ENCODE measurements at places on chromosomes 2 and 18.

DNA sequence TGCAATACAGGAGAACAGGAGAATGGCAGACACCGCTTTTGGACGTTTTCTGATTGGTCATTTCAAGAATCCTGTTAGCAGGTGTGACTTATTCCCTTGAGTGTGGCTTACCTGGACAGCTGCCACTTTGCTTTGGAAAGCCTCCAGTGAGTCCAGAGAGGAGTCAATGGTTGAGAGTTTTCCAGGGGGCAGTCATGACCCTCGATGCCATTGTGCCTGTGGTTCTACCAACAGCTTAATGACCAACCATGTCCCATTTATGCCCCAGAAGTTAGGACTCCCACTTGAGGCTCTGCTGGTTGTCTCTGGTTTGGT, 12.4 kb downstream of the IGFBP2 start:
- H3K36me3 ChIP-seq, result no peaks in the 10 kb centered on the region
- no peak overlapping the region for H3K4me3 ChIP-seq
- H3K27ac ChIP-seq, result no peak overlapping the region
- no peak for DNase-seq
- H3K4me1 ChIP-seq, result no peaks in the 10 kb centered on the region
- H3K27me3 ChIP-seq, result no peaks in the 10 kb centered on the region

- no peaks in the 10 kb centered on the region for H3K36me3 ChIP-seq
- H3K4me1 ChIP-seq, result no peaks in the 10 kb centered on the region
- H3K4me3 ChIP-seq, result no peak overlapping the region
- H3K27ac ChIP-seq, result no peak overlapping the region
- no peak for DNase-seq
These were observed 82.3 kb downstream of the TMEM185B start for GRCh38 chr2:120140866-120141265.

- no peak overlapping the region for H3K4me3 ChIP-seq
- peaks cover 36% of the 10 kb centered on the region for H3K36me3 ChIP-seq
- peaks cover 52% of the 10 kb centered on the region for H3K4me1 ChIP-seq
- no peaks in the 10 kb centered on the region for H3K27me3 ChIP-seq
- no peak overlapping the region for H3K27ac ChIP-seq
These were observed 21.9 kb downstream of the CD28 start for GRCh38 chr2:203728321-203728720.

- H3K4me3 ChIP-seq, result no peak overlapping the region
- no peak for DNase-seq
- no peaks in the 10 kb centered on the region for H3K36me3 ChIP-seq
- H3K4me1 ChIP-seq, result no peaks in the 10 kb centered on the region
- H3K27me3 ChIP-seq, result no peaks in the 10 kb centered on the region
These were observed 77.7 kb downstream of the TGOLN2 start for GRCh38 chr2:85250045-85250444.

- H3K4me3 ChIP-seq, result no peak overlapping the region
- no peak overlapping the region for H3K27ac ChIP-seq
- no peaks in the 10 kb centered on the region for H3K4me1 ChIP-seq
These were observed 297.7 kb upstream of the DOK6 start for GRCh38 chr18:69102959-69103358.

DNA sequence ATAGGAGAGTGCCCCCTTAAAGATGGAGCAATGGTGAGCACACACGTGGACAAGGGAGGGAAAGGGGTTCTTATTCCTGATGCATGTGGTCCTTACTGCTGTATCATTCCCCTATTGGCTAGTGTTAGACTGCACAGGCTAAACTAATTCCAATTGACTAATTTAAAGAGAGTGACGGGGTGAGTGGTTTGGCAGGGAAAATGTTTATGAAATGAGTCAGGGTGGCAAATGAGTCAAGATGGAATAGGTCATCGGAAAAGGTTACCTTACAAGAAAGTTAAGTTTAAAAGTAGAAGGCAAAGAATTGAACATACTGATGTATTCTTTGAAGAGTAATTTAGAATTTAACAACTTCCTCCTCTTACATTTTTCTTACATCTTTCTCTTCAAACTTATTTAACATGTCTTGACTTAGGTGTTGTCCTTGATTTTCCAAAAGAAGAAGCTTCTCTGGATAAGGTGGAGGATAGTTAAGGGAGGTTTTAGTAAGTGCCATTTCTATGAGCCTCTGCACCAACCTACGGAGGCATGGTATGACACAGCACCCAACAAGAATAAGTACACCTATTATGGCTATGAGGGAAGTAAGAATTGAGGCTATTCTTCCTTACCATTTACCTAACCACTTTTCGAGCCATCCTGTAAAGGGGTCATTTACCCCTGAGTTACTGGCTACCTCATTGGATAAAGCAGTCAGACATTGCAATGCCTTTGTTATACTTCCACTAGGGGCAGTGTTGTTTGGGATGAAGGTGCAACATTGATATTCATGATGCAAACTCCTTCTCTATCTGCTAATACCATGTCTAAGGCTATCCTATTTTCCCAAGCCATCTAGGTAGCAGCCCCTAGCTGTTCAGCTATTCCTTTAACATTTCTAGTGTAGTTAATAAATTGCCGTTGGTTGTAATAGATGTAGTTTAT, 1345.8 kb upstream of the LRRTM1 start:
- no peaks in the 10 kb centered on the region for H3K36me3 ChIP-seq
- DNase-seq, result no peak
- no peak overlapping the region for H3K27ac ChIP-seq
- H3K4me3 ChIP-seq, result no peak overlapping the region

- no peaks in the 10 kb centered on the region for H3K27me3 ChIP-seq
- no peak overlapping the region for H3K27ac ChIP-seq
- no peaks in the 10 kb centered on the region for H3K4me1 ChIP-seq
- no peak for DNase-seq
These were observed 16.7 kb upstream of the ADI1 start for GRCh38 chr2:3535794-3536681.

GRCh38 chr2:37573451-37574388, 97.7 kb downstream of the CDC42EP3 start:
- no peaks in the 10 kb centered on the region for H3K27me3 ChIP-seq
- no peaks in the 10 kb centered on the region for H3K36me3 ChIP-seq
- H3K4me1 ChIP-seq, result peaks cover 2% of the 10 kb centered on the region

DNA sequence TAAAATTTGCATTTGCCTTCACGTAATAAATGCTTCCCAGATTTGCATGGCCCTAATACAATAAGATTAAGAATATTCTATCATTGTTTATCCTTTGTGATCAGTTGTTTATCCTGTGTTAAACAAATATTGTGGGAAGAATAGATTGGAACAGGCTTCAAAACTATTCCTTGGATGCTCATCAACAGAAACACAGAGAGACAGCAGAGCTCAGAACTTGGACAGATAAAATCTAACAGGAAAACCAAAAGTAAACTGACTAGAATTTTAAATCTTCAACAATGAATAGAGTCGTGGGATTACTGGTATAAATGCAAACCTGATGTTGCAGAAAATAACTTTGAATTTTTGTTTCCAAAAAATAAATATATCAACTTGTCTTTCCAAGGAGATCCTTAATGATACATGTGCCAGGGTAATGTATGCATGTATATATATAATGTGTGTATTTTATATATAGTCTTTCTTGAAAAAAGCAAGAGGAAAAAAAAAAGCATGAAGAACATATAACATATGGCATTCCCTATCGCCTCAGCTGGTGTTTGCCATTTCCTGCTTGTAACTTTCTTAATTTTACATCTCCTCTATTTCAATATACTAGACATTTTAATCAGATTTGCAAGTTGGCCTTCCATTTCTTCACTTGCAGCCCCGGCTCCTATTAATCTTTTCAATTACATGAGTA, 59.9 kb upstream of the TANK start:
- no peak overlapping the region for H3K4me3 ChIP-seq
- H3K27ac ChIP-seq, result no peak overlapping the region
- no peaks in the 10 kb centered on the region for H3K36me3 ChIP-seq
- no peaks in the 10 kb centered on the region for H3K4me1 ChIP-seq
- no peaks in the 10 kb centered on the region for H3K27me3 ChIP-seq
- DNase-seq, result no peak

GRCh38 chr18:69916412-69916811, 31.3 kb downstream of the CD226 start:
- no peaks in the 10 kb centered on the region for H3K27me3 ChIP-seq
- no peaks in the 10 kb centered on the region for H3K36me3 ChIP-seq
- no peak for DNase-seq
- H3K27ac ChIP-seq, result no peak overlapping the region

DNA sequence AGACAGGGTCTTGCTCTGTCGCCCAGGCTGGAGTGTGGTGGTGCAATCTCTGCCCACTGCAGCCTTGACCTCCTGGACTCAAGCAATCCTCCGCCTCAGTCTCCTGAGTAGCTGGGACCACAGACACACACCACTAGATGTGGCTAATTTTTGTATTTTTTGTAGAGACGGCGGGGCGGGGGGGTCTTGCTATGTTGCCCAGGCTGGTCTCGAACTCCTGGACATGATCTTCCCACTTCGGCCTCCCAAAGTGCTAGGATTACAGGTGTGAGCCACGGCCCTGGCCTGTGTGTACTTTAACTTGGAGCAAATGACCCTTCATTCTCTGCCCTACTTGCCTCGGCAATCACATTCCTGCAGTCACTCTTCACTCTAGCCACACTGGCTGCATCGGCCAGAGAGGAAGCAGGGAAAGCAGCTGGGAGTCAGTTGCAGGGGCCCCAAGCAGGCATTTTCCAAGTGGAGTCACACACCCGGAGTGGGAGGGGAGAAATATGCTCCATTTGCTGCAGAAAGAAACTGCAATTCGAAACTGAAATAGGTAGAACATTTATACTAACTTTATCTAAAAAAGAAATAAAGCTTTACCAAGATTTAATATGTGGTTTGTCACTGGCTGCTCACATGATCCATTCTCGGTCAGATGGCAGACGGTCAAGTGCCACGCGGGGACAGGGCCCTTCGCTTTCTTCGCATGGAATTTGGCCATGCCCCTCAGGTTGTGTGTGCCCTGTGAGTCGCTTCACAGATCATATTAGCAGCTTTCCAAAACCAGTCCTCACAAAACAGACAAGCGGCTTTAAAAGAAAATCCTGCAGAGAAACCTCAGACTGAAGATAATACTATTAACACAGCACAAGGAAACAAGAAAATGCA, 37.1 kb downstream of the FAM161A start:
- no peaks in the 10 kb centered on the region for H3K27me3 ChIP-seq

DNA sequence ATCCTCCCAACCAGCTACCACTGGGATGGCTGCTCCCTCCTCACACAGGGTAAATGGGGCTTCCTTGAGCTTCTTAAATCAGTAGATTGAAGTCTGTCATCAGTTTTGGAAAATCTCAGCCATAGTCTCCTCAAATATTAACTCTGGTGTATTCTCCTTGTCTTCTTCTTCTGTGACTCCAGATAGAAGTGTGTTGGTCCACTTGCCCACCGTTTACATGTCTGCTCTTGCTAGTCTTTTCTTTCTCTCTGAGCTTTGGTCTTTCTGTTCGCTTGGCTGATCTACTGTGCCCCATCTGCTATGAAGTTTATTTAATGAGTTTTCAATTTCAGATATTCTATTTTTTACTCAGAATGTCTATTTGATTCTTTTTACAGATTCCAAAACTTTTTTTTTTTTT, 281.7 kb upstream of the HDAC4 start:
- no peaks in the 10 kb centered on the region for H3K27me3 ChIP-seq
- no peak overlapping the region for H3K27ac ChIP-seq
- no peaks in the 10 kb centered on the region for H3K4me1 ChIP-seq
- no peak for DNase-seq
- no peaks in the 10 kb centered on the region for H3K36me3 ChIP-seq

GRCh38 chr18:48990481-48991318, 39.9 kb upstream of the SMAD7 start:
- H3K27ac ChIP-seq, result no peak overlapping the region
- no peaks in the 10 kb centered on the region for H3K36me3 ChIP-seq
- no peak overlapping the region for H3K4me3 ChIP-seq
- peaks cover under 1% of the 10 kb centered on the region for H3K4me1 ChIP-seq
- no peak for DNase-seq

DNA sequence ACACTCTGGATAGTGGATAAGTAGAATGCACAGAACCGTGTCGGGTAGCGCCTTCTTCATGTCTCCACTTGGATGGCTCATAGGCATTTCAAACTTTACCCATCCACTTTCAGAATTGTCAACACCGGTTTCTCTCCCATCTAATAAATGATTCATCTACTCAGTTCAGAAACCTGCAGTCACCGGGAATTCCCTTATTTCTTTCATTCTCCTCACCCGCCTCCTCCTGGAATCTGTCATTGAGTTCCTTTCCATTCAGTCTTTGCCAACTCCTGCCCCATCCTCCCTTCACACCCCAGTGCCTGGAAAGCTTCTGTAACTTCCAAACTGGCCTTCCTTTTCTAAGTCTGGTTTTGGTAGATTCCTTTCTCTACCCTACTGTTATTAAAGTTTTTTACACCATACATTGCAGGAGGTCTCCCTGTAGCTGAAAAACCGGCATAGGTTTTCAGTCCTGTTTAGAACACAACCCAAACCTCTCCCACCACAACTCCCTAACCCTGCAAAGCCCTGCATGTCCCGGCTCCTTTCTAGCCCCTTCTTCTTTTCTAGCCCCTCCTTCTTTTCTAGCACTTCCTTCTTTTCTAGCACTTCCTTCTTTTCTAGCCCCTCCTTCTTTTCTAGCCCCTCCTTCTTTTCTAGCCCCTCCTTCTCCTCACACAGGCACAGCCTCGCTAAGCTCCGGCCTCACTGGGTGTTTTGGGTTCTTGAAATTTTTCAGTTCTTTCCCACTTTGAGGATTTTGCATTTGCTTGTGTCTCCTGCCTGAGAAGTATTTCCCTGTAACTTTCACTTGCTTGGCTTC, 133.9 kb upstream of the KLHL14 start:
- H3K4me3 ChIP-seq, result no peak overlapping the region
- H3K27ac ChIP-seq, result no peak overlapping the region
- H3K36me3 ChIP-seq, result no peaks in the 10 kb centered on the region
- DNase-seq, result no peak

DNA sequence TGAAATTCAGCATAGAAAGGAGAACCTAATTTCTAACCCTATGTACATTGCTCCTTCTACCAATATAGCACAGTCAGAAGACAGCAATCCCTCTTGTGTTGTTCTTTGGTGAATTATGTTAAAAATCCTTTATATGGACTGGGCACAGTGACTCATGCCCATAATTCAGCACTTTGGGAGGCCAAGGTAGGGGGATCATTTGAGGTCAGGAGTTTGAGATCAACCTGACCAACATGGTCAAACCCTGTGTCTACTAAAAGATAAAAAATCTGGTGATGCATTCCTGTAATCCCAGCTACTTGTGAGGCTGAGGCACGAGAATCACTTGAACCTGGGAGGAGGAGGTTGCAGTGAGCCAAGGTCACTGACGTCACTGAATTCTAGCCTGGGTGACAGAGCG, 195.6 kb downstream of the TMX3 start:
- no peak overlapping the region for H3K4me3 ChIP-seq
- no peaks in the 10 kb centered on the region for H3K27me3 ChIP-seq
- no peak overlapping the region for H3K27ac ChIP-seq
- no peaks in the 10 kb centered on the region for H3K4me1 ChIP-seq

Data from effector memory CD4-positive, alpha-beta T cell (primary cell).